Stimulated activated CD4-positive, alpha-beta T cell treated with anti-CD3 and anti-CD28 coated beads, TNF-alpha, amount 100 ng/mL, for 24 hours (primary cell): ENCODE measurements at places on chromosomes 7 and 10.

DNA sequence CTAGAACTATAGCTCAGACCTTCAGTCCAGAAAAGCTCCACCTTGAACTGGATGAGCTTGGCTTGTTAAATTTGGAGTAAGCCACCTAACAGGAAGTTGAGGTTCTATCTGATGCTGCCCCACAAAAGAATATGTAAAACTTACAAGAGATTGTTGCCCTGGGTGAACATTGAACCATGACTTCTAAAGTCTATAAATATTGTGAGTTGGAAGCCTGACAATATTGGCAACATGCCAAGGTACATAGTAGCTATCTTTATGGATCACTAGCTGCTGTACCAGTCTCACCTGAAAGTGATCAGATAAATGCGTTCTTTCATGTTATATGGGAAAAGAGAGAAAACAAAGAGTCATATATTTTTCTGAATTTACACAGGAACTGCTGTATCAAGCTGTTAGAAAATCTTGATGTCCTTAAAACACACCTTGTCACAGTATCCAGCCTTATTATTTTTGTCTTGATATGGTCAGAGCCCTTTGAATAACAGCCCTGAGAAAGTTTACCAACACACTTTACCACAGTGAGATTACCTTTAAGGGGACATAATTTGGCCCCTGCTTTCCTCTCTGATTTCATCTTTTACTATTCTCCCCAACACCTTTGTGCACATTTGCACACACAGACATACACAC, 92.0 kb downstream of the LSMEM1 start:
- DNase-seq = no peak

DNA sequence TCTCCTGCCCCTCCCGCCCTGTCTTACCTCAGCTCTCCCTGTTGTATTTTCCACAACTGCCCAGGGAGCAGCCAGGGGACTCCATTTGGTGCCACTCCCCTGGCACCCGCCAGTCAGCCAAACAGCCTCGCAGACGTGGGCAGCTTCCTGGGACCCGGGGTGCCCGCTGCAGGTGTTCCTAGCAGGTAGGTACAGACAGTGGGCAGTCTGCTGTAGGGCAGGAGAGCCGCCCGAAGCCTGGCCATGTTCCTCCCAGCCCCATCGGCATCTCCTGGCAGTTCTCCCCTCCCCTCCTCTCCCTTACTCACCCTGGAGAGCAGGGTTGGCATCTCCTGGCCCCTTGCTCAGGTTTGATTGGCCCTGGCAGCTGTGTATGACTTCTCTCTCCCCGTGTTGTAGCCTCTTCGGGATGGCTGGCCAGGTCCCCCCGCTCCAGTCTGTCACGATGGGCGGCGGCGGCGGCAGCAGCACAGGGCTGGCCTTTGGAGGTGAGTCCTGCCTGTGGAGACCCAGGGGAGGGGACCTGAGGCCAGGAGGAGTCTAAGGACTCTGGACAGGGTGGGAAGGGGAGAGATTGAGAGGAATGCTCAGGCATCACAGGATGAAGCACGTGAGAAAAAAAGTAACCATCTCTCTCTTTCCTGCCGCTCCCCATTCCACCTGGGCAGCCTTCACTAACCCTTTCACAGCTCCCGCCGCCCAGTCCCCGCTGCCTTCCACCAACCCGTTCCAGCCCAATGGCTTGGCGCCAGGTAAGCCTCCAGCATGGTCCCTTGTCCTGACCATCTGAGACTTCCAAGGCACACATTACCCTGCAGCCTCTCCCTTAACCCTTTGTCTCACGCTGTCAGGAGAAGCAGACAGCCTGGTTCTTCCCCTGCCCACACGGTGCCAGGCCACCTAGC, 11.3 kb downstream of the SAP25 start:
- DNase-seq = no peak

GRCh38 chr7:99380823-99381663, 6.5 kb downstream of the ARPC1B start:
- peak; percentile 90 for DNase-seq

- DNase-seq = no peak
Measured at GRCh38 chr7:118974836-118975235, 750.3 kb downstream of the ANKRD7 start.

GRCh38 chr10:93110472-93111146, 36.9 kb downstream of the CYP26A1 start:
- no peak for DNase-seq

- peak; percentile 37 for DNase-seq
Measured at GRCh38 chr7:30612658-30613265, 18.1 kb downstream of the GARS1 start.

- DNase-seq = no peak
Measured at GRCh38 chr10:65787571-65787970, 1138.3 kb upstream of the LRRTM3 start.

DNA sequence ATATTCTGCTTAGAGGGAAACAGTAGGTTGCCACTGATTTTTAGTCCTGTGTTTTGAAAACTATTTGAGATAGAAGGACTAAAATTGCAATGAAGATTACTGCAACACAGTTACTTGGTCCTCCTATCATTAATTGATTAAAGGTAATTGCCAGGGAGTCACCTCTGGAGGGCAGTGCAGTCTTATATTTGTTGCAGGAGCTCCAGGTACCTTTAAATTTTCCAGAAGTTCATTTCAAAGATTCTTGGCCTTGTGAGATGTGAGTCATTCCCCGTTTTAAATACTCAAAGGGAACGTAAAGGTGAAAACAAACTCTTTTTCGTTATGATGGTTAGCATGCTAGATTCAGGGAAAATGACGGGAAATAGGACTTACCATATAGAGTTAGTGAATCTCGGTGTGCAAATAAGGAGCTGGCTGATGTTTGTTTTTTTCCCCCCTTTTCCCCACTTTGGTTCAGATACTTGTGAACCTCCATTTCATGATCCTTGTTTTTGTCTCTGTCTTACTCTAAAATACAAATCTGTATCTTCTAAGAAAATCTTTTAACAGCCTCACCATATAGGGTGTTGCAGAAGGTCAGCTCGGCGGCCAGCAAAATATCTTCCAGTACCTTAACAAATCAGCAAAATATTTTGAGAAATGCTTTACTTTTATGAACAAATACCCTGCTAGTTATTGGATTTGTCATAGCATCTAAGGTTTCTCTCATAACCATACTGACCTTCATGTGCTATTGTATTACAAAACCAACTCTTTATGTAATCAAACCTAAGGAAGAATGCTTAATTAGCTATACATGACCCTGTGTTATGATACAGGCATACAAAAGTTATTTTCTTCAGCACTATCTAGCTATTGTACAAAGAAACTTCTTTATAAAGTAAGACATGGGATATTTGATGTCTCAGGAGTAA, 143.0 kb upstream of the HDAC9 start:
- DNase-seq = no peak

DNA sequence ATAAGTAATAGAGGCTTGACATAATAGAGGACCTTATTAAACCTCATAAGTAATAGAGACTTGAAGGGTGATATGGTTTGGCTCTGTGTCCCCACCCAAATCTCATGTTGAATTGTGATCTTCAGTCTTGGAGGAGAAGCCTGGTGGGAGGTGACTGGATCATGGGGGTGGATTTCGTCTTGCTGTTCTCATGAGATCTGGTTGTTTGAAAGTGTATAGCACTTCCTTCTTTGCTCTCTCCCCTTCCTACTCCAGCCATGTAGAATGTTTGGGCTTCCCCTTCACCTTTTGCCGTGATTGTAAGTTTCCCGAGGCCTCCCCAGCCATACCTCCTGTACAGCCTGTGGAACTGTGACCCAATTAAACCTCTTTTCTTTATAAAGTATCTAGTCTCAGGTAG, 8.6 kb downstream of the KIFBP start:
- no peak for DNase-seq

- no peak for DNase-seq
Measured at GRCh38 chr10:14093730-14094484, 236.8 kb downstream of the FRMD4A start.

DNA sequence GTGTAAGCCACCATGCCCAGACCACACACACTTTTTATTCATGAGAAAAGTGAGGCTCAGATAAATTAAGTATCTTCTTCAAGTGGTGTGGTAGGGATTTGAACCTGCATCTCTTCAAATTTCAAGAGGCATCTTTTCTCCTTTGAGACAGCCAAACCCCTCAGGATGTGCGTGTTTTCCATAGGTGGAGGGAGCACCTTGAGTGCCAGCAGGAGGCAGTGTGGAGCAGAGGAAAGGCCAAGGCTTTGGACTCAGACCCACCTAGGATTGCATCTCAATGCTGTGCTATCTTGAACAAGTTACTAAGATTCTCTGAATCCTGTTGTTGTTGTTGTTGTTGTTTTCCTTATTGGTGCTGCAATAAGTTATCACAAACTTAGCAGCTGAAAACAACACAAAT, 40.2 kb upstream of the MYL10 start:
- DNase-seq = peak; percentile 6

GRCh38 chr10:114748241-114748640, 73.3 kb upstream of the FHIP2A start:
- DNase-seq = no peak

DNA sequence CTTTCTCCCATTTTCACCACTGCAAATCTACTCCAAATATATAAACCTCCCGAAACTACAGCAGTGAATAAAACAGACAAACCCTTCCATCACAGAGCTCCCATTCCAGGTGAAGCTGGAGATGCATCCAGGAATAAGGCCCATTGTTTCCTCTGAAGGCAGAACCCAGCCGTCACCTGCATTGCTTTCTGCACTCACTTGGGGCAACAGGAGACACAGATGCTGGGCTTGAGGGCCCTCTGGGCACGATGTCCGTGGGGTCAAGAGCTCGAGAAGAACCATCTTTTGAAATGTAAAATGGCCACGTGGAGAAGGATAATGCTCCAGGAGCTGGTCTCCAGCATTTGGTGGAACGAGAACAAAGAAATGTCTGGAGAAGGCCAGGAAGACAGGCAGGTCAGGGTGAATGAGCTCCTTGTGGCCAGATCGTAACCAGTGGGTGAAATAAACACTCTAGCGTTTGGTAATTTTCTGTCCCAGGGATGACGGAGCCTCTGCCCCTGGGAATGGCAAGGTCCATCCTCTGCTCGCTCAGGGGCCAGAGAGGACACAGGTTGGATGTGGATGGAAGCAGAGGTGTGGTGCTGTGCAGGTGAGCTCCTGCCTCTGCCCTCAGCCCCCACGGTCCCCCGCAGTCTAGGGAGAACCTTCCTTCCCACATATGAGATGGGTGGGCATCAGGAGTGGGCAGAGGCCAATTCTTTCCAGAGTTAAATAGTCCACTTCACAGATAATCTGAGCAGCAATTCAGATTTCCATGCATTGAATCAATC, 556.1 kb downstream of the DNAJB6 start:
- no peak for DNase-seq

GRCh38 chr7:105672801-105673200, 91.5 kb upstream of the EFCAB10 start:
- DNase-seq = no peak

GRCh38 chr10:101144053-101144452, 13.0 kb downstream of the TLX1 start:
- no peak for DNase-seq

DNA sequence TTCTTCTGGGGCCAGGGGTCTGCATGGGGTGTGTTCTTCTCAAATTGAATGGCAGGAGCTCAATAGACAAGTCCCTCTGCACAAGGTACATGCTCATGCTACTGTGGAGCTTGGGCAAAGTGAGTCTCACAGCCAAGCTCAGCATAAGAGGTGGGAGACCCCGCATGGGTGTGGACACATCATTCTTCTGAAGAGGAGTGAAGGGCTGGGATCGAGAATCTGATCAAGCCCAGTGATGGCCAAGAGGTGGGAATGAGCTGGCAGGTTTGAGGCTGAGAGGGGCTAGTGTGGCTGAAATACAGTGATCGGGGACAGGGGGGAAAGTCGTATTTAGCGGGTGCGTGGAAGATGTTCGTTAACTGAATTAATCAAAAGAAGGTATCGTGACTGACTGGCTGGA, 32.6 kb downstream of the CDH23 start:
- DNase-seq = no peak

GRCh38 chr7:18278316-18278715, 217.2 kb upstream of the HDAC9 start:
- no peak for DNase-seq

DNA sequence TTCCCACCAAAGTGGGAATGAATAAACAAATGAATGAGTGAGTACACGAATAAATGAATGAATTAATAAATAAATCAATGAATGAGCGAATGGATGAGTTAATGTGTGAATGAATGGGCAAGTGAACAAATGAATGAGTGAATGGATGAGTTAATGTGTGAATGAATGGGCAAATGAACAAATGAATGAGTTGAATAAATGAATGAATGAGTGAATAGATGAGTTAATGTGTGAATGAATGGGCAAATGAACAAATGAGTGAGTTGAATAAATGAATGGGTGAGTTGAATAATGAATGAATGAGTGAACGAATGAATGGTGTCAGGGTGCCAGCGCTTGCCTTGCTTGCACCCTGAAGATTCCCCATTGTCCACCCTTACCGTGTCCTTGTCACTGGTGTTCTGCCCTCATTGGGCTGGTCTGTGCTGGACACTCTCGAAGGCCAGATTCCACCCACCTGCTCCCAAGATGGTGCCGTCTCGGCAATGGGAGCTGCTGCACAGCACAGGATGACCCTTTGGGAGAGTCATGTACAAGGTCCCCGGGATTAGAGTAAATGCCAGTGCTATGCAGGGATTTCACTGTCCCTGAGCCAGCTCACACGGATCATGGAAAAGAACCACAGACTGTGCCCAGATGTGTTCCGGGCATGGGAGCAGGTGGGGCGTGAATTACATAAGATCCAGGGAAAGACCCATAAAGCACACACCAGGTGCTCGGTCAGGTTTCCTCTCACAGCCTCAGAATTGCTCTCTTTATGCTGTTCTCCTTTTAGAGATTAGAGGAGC, 83.2 kb downstream of the CAMK1D start:
- no peak for DNase-seq

- DNase-seq = no peak
Measured at GRCh38 chr7:85480666-85481065, 293.8 kb upstream of the SEMA3D start.

- no peak for DNase-seq
Measured at GRCh38 chr7:131234719-131235488, 92.8 kb upstream of the MKLN1 start.

GRCh38 chr10:11144626-11145494, 127.2 kb downstream of the CELF2 start:
- DNase-seq = no peak
